Left colon (tissue), 2 donors: ENCODE measurements at places on chromosomes 2 and 18. TPM values are rescaled to one million over a fixed set of nuclear protein-coding genes. Genes with fewer than 3 reads are reported as not detected.

- DNase-seq, result no peak
These were observed 26.0 kb downstream of the EIF2AK3 start for GRCh38 chr2:88601286-88601685.

The SP3 gene
- 92.6 TPM for total RNA-seq

GRCh38 chr18:79554321-79554720 lies 125.3 kb upstream of the CTDP1 start:
- DNase-seq, result no peak

- DNase-seq, result no peak
These were observed 789.8 kb upstream of the FSHR start for GRCh38 chr2:49943944-49944778.

The LOXL3 gene
- 3.4 TPM for total RNA-seq
